ENCODE measurements at places on chromosomes 2 and 18.

- no peak for DNase-seq
Measured at GRCh38 chr2:26494199-26494598, 16.3 kb upstream of the OTOF start.

GRCh38 chr2:197973772-197974171 lies 169.4 kb downstream of the PLCL1 start:
- no peak for DNase-seq

DNA sequence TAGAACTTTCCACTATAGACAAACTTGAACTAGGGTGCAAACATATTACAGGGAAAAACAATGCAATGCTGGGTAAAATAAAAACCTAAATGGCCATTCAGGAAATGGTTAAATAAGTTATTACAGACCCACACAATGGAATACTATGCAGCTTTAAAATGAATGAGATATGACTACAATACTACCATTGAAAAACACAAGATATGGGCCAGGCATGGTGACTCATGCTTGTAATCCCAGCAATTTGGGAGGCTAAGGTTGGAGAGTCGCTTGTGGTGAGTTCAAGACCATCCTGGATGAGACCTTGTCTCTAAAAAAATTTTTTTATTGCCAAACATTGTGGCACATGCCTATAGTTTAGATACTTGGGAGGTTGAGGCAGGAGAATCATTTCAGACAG lies 6.8 kb downstream of the PECR start:
- DNase-seq, result no peak

- DNase-seq, result no peak
Measured at GRCh38 chr2:72562451-72563153, 263.2 kb downstream of the EXOC6B start.

GRCh38 chr2:3344897-3345296 lies 32.7 kb downstream of the EIPR1 start:
- DNase-seq, result no peak

GRCh38 chr2:223032187-223033142 lies 19.5 kb upstream of the KCNE4 start:
- DNase-seq, result no peak

DNA sequence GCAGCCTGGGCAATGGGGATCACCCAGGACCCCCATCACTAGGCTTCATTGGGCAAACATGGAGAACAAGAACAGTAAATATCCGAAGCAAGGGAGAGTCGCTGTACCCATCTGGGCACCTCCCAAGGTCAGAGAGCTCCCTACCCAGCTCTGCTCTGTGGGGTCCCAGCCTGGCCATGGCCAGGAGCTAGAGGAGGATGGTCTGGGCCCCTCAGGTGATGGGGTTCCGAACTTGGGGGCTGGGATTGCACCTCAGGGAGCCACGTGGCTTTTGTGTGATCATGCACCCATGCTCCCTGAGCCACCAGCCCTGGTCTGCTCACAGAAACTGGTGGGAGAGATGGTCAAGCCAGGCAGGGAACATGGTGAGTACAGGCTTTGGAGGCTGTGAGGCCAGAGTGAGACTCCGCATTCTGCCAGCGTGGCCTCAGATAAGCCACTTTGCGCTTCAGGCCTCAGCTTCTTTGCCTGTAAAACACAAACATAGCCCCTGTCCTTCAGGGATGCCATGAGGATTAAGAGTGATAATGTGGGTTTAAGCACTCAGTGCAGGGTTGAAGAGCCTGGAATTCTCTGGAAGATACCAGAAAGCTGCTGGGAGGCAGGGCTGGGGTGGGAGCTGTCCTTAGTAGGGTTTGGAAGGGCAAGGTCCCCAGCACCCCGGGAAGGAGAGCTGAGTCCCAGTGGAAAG lies 3.0 kb upstream of the NMUR1 start:
- no peak for DNase-seq

DNA sequence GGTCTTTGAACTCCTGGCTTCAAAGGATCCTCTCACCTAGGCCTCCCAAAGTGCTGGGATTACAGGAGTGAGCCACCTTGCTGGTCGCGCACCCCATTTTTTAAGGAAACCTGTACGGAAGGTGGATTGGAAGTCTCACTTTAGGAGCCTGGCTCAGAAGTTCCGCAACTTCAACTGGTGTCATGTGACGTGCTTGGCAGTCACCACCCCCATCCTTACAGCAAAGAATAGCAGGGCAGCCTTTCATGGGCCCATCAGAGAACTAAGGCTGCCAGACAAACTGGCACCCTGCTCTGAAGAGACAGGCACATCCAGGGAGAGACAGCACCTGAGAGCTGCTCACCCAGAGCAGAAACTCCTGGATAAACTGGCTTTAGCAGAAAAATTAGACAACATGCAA lies 3.3 kb upstream of the SLC66A2 start:
- DNase-seq, result no peak

DNA sequence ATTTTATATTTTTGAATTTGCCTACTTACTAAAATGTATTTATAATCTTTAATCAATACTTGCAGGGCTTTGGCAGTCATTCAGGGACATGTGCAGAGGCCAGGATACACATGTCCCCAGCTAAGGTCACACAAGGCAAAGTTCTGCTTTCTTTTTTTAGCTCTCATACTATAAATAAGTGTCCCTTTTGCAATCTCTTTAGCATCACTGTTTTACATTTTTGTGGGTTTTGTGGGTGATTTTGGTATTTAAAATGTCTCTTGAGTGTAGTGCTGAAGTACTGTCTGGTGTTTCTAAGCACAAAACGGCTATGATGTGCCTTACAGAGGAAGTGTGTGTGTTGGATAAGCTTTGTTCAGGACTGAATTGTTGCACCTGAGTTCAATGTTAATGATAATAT lies 309.0 kb upstream of the GULP1 start:
- DNase-seq, result no peak

DNA sequence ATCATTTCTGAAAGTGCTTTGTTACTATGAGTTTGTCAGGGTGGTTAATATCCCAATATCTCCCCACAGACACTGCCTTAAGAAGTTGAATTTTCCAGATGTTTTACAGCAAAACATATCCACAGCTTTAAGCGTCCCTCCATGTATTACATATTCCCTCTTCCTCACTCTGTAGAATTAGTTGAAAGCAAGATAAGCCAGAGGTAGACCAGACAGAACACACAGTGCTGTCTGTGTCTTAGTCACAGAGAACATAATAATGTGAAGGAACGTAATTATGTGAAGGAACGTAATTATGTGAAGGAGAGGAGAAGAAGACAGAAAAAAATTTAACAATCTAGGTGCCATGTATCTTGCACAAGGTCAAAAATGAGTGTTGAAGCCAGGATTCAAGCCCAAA lies 81.9 kb upstream of the LRATD1 start:
- DNase-seq, result no peak

DNA sequence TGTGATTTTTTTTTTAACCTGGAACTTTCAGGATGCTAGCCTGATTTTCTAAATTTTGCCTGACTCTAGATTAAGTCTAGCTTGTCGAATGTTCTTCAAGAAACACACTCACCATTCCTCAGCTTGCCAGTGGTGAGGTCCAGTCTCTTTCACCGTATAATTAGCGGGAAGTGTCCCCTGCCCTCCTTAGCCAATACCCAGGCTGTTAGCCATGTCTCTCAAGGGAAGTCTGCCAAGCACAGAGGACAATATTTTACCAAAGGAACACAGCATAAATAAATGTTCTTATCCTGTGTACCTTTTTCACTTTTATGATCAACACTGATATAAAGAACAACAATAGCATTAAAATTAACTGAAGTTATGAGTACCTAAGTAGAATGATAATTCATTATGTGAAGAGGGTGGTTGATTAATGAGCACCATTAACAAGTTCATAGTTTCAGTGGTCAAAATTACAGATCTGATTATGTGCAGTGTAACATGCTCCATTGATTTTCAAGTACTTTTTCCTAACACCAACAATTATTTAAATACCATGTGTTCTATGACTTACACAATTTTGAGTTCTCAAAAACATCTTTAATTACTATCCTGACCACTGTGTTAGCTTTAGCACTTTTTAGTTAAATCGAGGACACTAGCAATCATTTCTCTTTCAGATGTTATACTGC lies 445.8 kb upstream of the RAB12 start:
- peak; percentile 49 for DNase-seq

All from NCI-H1417 treated with DMSO at 0.1 percent for 48 hours (cell line).